ENCODE measurements at places on chromosomes 4 and X.

DNA sequence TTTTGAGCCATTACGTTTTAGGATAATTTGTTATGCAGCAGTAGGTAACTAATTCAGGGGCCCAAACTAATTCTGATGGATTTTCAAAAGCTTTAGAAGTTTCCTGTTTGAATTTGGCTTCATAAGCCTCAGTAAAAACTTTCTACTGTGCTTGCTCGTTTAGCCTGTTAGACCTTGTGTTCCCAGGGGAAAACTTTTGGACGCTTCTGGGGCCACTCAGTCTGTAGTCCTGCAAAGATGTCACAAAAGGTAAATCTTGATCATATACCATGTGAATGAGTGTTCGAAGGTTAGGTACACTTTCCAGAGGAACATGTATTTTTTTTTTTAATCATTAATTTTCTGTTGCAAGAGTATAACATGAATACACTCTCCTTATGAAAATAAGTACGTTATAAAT, 70.7 kb downstream of the SUPT20HL2 start:
- no peak for DNase-seq

DNA sequence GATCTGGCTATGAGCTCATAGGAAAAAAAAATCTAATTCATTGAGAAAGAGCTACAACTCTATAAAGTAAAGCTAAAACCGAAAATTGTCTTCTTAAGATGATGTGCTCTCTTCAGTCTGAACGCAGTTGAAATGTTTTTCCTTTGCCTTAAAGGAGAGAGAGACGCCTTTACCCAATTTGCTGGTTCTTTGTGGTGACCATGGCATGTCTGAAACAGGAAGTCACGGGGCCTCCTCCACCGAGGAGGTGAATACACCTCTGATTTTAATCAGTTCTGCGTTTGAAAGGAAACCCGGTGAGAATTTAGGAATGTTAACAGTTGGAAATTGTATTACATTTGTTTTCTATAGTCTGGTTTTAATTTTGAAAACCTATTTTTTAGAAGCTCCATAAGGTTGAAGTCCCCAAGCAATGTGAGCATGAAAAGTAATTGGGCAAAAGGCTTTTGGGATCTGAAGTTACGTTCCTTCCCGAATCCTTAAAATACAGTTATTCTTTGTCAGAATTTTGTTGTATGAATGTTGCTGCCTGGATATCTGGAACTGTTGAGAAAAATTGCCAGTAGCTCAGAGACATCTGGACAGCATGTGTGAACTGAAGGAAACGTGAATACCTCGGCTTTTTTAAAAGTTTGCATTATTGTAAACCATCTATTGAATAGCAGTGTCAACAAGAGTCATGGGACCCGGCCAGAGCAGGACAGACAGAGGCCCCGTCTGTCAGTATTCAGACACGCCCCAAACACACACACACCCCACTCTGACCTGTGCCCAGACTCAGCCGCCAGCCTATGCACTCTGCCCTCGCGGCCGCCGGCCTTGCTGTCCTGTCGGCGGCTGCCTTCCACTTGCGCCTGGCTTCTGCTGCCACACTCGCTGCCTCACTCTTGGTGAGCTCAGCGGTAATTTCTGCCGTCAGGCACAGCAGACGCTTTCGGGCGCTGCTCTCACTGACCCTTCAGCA, 9.9 kb downstream of the PIGG start:
- DNase-seq, result no peak

DNA sequence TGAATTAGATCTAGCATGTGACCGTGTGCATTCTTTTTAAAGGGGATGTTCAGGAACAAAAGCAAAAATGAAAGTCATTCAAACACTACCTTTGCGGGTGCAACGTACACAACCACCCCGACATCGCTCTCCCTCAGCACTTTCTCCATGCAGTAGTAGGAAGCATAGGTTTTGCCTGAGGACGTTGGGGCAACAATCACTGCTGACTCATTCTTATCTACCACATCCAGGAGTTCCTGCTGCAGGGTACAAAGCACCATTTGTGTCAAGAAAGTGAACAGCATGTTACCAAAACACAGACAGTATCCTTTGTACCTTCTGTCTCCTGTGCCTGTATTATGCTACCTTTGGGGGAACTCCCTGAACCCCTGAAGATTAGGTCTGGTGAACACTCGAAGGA, 58.6 kb downstream of the DDX60L start:
- DNase-seq, result no peak

GRCh38 chrX:44101281-44101680, 128.1 kb upstream of the NDP start:
- DNase-seq, result no peak

GRCh38 chr4:156805696-156806095, 165.9 kb downstream of the PDGFC start:
- DNase-seq, result no peak

Measured in NCI-H82 (cell line).